ENCODE measurements at places on chromosomes 11 and 22.

DNA sequence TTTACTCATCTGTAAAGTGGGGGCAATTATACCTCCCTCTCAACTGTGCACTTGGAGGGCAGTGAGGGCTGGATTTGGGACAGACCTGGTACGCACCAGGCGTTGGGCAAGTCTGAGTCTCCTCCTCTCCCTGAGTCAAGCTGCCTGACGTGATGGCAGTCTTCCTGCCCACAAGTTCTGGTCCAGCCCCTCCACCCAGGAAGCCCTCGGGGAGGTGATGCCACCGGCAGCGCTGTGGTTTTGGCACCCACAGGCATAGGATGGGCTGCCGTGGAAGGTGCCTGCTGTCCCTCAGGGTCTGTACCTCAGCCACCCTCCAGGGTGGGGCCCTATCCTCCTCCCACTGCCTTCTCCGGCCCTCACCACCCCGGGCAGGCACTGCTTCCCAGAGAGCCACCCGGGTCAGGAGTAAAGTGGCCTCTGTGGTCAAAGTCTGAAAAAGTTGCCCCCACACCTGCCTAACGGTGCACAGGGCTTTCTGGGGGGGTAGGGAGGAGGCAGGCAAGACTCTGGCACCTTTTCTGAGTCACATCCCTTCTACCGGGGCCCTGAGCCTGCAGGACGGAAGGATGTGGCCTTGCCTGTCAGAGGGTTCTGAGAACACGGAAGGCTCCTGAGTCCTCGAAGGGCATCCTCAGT is 6.5 kb upstream of the APOBEC3H start:
- DNase-seq = peak; percentile 78

GRCh38 chr11:93054881-93055280 is 85.4 kb downstream of the MTNR1B start:
- DNase-seq = no peak

DNA sequence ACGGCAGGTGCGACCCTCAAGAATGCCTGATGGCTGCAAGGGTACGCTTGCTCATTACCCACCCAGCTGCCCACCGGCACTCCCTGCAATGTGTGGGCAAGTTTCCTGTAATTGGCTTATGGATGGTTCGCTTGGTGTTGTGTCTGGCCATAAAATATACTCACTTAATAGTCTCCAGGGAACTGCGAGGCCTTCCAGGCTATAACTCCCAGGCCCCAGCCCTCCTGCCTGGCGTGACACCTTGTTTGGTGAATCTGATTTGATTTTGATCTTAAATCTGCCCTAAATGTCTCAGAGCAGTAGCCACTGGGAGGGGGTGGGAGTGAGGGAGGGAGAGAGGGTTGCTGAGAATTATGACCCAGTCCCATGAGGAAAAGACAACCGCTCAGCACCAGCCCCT is 572.2 kb downstream of the BUD13 start:
- DNase-seq = no peak

- DNase-seq = no peak
These were observed 638.5 kb downstream of the TBC1D22A start for GRCh38 chr22:47400701-47401591.

GRCh38 chr11:128490092-128490491 is 97.3 kb downstream of the ETS1 start:
- DNase-seq = no peak

DNA sequence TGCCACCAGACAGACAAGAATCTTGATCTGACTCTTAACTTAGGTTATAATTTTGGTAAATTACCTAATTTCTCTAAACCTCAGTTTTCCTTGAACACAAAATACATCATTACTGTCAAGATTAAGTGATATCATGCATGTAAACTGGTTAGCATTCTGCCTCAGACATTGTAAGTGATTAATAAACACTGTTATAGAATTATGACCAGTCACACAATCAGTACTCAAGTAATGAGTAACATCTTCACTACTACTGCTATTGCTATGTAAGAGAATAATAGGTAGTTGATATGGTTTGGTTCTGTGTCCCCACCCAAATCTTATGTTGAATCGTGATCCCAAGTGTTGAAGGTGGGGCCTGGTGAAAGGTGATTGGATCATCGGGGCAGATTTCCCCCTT is 218.9 kb downstream of the SBF2 start:
- no peak for DNase-seq

GRCh38 chr11:48008951-48009270 is 28.6 kb downstream of the PTPRJ start:
- DNase-seq = peak; percentile 53

- DNase-seq = no peak
These were observed 31.3 kb downstream of the ARRB1 start for GRCh38 chr11:75320046-75320618.

DNA sequence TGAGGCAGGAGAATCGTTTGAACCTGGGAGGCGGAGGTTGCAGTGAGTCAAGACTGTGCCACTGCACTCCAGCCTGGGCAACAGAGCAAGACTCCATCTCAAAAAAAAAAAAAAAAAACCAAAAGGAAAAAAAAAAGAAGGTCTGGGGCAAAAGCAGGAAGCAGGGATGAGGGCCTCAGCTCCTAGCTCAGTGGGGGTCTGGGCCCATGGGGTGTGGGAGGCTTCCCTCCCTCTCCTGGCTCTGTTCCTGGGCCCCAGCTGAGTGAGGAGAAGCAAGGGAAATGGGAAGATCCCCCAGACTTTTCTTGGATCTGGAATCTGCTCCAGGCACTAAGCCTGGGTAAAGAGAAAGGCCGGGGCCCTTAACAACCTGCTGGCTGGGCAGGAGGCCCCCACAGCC is 8.9 kb downstream of the CHRM1 start:
- no peak for DNase-seq

DNA sequence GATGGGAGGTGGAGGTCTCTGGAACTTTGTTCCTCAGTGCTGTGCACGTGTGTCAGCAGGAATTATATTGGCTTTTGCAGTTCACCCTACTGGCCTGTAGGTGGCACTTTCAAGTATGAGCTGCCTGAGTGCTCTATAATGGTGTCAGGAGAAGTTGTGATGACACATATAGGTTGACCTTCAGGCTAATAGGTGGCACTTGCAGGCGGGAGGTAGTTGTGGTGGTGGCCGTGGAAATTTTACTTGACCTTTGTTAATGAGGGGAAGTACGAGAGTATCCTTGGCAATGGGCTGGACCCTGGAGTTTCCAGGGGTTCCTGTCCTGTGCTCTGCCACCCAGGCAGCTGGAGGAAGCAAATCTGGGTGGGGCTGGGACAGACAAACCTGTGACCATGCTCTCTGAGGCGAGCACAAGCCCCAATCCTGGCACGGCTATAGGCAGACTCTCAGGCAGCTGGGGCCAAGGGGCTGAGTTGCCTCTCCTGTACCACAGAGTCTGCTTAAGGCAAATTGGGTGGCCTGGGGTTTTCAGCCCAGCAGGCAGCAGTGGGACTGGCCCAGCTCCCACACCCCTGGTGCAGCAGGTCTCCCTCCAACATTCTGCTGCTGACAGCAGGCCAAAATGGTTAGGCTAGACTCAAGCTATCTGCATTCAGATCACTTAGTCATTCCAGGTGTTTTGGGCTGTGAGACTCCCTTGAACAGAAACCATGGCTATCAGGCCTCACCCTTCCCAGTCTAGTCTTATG is 147.5 kb upstream of the CTSC start:
- DNase-seq = no peak

DNA sequence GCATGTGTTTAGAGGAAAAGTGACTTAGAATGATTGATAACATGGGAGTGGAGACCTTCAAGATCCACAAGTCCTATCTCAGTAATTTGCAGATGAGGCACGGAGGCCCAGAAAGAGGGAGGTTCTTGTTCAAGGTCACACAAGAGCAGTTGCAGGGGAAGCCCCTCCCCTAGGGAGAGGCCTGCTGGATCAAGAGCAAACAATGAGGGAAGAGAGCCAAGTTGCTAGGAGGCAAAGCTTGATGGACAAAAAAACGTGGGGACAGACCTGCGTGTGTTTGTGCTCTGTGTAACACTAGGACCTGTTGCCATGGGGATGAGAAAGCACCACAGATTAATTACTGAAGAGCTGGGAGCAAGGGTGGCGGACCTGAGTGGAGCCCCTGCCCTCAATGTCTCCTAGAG is 6.4 kb upstream of the MFRP start:
- DNase-seq = no peak

DNA sequence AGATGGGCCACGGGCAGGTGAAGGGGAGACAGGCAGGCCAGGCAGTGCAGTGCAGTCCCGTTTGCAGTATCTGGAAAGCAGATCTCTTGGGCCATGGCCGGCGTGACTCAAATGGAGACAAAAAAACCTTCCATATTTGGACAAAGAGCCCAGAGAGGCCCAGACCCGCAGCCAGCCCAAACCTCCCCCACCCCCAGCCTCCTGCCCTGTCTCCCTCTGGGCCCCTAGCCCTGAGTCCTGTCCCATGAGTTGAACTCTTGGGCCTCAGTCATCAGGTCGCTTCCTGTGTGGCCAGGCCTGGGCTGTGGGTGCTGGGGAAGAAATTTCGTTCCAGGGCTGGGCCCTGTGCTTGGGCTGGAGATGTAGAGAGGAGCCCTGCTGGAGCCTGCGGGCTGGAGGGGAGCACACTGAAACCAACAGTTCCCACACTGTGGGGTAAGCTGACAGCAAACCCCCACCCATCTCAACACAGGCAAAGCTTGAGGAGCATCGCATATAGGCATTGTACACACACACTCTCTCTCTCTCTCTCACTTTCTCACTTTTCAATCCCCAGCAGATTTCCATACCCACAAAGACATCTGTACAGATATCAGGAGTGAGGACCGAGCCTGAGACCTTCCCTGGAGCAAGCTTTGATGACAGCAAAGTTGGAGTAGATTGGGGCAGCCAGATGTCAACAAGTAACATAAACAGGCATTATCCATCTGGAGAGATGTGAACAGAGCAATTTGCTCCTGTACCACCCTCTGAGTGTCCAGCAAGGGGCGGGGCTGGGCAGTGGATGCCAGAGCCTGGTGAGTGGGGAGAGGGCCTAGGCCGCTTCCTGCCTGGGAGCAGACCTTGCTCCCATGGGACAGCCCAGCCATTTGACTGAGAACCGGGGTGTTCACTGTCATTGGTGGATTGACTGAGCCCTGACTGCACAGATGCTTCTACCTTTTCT is 17.2 kb downstream of the ARHGEF17 start:
- no peak for DNase-seq

DNA sequence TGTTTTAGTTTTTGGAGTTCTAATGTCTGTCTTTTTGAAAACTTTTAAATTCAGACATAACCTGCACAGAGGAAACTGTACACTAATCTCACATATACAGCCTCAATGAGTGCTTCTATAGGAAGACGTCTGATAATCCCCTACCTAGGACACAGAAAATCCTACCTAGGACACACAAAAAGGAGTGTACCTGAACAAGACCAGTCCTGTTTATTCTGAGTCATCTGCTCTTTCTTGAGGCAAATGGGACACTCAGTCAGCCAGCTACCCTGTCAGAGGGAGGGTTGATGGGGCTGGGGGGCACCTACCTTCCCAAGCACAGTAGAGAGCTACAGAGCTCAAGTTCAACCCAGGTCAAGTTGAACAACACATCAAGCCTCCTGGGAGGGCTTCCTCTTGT is 346.6 kb upstream of the NCAM1 start:
- no peak for DNase-seq

GRCh38 chr22:39690881-39691605 is 120.5 kb downstream of the CACNA1I start:
- DNase-seq = no peak

DNA sequence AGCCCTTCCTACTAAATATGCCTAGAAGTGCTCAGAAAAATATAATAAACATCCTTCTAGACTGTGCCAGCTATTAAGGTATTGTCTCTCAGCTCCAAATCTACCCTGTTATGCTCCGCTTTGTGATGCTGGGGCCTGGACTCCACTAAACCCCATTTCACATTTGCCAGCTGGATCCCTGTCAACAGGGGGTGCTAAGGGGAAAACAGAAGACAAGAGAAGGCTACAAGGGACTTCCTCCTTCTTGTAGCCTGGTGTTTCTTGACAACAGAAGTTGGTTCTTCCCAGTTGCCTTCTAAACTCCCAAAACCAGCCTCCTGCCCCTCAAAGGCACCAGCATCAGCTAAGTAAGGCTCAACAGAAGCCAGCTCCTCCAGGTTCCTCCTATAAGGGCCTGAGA is 5.2 kb downstream of the NUMA1 start:
- no peak for DNase-seq
